ENCODE measurements at places on chromosomes 5 and 9.

- DNase-seq, result no peak
Observed at GRCh38 chr5:31492869-31493268, 39.0 kb downstream of the DROSHA start.

GRCh38 chr5:157650991-157651611 lies 1.1 kb downstream of the SOX30 start:
- DNase-seq, result no peak

DNA sequence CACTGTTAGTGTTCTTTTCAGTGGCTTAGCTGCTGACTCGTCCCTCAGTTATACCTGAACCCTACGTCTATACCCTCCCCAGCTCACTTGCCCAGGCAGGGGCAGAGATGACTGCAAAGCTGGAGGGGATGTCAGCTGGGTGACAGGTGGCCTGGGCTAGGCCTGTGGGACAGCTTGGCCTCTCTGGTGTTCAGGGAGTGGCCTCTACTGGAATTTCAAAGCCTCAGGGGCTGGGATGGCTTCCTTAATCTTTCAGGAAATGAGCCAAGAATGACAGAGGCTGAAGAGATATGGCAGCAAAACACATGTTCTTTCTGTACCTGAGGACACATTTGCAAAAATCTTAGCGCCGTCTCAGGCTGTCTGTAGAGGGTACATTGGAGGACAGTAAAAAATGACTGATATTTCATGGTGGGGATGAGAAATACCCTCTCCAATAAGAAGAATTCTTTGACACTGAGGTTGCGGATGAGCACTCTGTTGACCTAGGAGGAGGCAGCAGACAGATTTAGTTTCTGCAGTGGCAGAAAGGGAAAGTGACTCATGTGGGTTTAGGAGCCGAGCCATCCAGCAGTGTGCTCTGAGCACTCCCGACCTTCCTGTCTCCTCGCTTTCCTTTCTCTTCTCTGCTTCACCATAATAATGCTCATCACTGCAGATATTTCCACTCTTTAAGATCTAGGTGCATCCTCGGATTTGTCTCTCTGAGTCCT lies 54.4 kb downstream of the ENTREP1 start:
- DNase-seq, result no peak

- DNase-seq, result no peak
Observed at GRCh38 chr5:16943846-16944678, 8.0 kb upstream of the MYO10 start.

DNA sequence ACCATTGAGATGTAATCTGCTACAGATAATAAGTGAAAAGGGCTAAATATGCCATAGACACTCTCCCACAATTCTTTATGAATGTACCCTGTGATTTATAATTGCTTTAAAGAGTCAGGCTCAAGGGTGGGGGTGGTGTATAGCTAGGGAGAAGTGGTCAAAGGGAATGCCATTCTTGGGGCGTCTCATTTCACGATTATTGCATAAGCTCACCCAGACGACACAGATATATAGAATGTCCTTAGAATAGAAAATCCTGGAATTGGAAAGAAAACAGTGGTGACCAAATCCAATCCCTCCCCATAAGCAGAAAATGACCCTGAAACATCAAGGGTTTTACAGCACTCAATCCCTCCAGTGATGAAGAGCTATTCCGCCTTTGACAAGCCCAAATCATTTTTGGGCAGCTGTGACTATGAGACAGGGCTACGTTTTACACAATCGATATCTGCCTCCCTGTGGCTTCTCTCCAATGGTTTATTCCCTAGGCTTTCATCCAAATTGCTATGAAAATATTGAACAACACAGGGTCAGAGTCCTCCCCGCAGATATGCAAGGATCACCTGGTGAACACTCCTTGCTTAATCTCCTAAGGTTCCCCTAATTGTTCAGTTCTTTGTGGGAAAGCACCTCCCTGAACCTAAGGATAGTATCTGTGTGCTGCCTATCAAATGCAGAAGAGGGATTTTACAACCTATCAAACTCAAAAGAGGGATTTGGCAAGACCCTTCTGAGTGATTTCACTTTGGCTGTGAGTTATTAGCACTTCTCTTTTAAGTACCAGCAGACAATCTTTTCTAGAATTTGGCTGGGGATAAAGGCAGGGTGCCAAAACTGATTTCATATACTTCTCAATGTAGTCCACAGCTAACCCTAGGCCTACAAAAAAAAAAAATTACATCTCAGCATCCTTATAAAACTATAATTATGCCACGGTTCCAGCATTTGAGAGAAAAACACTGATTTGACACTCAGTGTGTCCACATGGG lies 144.9 kb upstream of the CDH6 start:
- DNase-seq, result no peak

- DNase-seq, result no peak
Observed at GRCh38 chr5:39518516-39518915, 93.7 kb upstream of the DAB2 start.

- DNase-seq, result no peak
Observed at GRCh38 chr9:89993678-89994630, 389.1 kb downstream of the GADD45G start.

DNA sequence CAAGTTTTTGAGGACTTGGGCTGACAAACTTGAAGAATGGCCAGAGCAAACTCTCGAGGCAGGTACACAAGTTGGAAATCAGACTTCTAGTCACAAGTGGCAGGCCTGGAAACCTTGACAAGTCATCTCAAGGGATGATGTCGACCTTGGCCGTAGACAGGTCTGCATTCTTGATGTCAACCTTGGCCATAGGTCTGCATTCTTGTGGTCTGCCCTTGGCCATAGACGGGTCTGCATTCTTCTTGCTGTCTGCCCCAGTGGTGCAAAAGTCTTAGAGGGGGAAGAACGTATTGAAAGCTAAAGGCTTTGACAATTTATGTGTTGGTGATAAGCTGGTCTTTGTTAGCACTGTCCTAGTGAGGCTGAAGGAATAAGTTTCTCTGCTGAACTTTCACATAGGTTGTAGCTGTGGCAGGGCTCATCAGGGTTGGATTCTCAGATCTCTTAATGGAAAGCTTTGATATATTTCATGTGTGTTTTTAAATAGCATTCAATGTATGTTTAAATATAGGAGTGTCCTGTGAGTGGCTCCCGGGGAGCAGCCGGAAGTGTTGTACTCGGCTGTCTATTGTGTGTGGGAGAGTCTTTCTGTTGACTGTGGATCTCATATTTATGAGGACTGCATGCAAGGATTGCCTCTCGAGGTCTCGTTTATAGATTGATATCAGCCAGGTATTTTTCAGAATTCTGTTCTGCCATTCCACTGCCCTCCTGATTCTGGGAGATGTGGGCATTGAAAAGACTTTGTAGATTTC lies 27.0 kb downstream of the SUB1 start:
- DNase-seq, result no peak

GRCh38 chr9:90240541-90240940 lies 402.1 kb downstream of the DIRAS2 start:
- no peak for DNase-seq

DNA sequence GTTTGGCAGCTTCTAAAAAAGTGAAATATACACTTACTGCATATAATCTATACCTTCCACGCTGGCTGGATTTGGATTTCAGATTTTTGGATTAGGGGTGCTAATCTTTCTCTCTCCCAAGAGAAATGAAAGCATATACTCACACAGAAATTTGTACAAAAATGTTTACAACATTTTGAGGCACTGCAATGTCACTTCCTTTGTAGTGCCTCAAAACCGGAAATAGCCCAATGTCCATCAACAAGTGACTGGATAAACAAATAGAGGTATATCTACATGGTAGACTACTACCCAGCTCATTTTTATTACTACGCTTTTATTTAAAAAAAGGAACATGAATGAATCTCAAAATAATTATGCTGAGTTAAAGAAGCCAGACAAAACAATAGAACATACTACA lies 74.0 kb upstream of the MIER3 start:
- no peak for DNase-seq

DNA sequence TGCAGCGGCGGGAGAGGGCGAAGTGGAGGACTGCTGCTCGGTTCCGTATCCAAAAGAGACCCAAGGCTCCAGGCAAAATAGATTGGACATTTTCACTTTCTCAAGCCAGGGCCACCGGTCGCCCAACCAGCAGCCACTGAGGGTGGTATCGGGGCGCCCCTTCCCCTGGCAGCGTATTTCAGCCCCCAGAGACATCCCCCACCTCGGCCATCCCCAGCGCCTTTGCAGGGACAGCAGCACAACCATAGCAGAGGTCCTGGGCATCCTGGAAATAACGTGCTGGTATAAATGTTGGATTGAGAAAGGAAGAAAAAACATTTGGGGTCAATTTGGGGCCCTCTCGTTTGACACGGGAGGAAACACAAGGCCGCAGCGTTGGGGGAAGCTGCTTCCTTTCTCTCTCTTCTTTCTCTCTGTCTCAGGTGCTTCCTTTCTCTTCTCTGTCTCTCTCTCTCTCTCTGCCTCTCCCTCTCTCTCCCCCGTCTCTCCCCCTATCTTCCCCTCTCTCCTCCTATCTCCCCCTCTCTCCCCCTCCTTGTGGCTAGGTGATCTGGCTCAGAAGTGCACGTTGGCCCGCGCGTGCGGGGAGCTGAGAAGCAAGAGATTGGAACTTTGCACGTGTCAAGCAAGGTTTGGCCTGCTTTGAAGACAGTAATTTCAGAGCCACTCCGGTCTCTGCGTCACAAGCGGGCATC lies 624 bp upstream of the RETREG1 start:
- DNase-seq, result peak; percentile 53

DNA sequence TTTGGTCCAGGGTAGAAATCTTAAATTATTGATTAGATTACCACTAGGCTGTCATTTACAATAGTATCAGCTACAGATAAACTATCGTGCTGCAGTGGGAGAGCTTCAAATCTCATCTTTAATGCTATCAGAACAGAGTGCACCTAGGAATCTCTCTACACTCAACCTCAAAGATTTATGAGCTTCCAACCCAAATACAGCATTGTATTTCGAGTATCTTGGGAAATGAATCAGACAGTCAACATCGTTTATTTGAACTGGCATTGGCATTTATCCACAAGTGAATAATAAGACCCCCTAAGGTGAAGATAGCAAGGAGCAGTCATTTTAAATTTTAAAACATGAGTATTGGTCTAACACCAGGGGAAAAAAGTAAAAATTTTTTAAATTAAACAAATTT lies 1203.2 kb downstream of the CDH12 start:
- DNase-seq, result no peak

- peak; percentile 3 for DNase-seq
Observed at GRCh38 chr5:79109527-79110492, 1.8 kb upstream of the BHMT start.

DNA sequence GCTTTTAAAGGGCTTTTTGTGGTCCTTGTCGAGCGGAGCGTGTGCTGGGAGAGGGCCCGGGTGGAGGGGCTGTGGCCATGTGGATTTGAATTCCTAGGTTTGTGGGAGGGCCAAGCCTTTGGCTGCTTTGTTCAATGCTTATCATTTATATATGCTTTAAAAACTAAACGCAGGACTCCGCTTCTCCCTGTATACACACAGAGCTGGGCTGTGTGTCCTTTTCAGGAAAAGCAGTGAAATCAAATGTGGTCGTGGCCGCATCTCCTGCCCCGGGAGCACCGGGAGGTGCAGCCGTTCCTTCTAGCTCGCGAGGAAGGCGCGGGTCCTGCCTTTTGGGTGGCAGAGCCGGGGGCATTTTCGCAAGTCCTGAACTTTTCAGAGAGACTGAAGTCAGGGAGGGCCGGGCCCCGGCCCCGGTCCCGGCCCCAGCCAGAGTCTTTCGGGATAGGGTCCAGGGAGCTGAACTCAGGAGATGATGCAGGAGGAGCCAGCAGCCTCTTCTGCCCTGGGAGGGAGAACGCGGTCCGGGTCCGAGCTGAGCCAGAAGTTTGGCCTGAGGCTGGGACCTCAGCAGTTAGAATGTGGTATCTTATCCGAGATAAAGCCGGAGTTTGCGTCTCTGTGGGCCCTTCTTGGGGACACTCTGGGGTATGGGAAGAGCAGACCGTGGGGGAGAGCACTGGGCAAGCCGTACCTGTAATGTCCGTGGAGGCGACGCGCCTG lies 158.8 kb downstream of the C9orf152 start:
- peak; percentile 2 for DNase-seq

GRCh38 chr5:139065306-139065705 lies 132.9 kb downstream of the SIL1 start:
- no peak for DNase-seq

- no peak for DNase-seq
Observed at GRCh38 chr9:14686168-14686567, 7.1 kb downstream of the ZDHHC21 start.

DNA sequence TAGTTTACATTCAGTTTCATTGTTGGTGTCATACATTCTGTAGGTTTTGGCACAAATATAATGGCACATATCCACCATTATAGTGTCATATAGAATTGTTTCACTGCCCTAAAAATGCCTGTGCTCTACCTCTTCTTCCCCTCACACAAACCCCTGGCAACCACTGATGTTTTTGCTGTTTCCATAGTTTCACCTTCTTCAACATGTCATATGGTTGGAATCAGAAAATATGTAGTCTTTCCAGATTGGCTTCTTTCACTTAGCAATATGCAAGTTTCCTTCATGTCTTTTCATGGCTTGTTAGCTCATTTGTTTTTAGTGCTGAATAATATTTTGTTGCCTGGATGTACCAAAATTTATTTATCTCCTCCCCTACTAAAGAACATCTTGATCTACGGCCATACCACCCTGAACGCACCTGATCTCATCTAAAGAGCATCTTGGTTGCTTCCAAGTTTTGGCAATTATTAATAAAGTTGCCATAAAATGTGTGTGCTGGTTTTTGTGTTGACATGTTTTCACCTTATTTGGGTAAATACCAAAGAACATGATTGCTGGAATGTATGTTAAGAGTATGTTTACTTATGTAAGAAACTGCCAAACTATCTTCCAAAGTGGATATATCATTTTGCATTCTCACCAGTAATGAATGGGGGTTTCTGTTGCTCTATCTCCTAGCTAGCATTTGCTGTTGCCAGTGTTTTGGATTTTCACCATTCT lies 17.0 kb upstream of the CDK20 start:
- no peak for DNase-seq

GRCh38 chr5:139733698-139734538 lies 61.7 kb upstream of the PSD2 start:
- DNase-seq, result no peak

DNA sequence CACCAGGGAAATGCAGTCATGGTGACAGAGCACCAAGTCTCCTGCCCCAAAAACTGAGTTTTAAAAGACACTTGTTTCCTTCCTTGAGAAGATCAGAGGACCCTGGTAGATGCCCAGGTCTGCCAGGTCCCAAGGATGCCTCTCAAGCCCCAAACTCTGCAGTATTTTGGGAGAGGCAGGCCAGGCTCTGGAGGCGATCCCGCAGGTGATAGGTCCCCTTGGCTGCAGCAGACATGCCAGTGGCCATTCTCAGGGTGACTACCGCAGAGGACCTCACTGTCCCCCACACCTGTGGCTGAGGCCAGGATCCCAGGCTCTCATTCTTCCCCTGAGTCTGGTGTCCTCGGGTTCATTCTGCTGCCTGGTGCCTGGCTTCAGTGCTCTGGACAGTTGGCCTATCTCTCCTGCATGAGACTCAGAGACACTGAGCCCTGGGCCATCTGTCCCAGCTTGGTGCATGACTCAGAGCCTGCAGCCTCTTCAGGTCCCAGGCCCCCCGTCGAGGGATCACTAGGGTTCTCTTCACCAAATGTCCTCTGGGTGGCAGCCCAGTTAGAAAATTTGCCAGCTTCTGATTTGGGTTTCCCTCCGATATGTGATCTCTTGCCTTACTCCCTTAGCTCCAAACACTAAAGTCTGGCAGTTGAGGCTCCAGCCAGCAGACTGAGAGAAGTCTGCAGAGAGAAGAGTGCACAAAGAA lies 59.7 kb upstream of the GARNL3 start:
- no peak for DNase-seq

Measured in activated CD4-positive, alpha-beta T cell treated with anti-CD3 and anti-CD28 coated beads, Interleukin-2, amount 50 U/mL, for 4 hours (primary cell).